ENCODE measurements at places on chromosomes 6 and 20.
A peak's percentile ranks its signal among the peaks of the same experiment; 100 is the strongest.

DNA sequence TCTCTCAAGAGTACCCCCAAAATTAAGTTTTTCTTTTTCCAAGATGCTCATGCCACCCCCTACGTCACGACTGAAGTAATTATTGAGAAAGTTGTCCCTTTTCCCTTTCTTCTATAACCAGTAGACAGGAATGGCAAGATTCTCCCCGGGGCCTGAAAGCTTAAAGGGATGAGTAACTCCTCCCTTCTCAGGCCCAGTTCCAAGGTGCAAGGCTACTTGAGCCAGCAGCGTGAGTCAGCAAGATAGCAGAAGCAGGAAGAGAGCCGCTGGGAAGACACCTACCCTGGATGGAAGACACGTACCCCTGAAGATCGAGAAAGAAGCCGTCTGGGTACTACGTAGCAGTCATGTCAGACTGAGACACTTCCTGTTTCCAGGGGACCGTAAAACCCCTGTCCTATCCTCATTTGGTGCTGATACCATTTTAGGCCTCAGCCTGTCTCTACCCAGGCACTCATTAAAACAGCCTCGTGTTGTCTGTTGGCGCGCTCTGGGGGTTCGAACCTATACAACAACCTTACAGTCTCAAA lies 241.0 kb downstream of the ADGRG6 start:
- peak; percentile 93 for DNase-seq

- no peak for DNase-seq
Observed at GRCh38 chr6:75450903-75451302, 42.7 kb downstream of the FILIP1 start.

GRCh38 chr6:131851049-131851769 lies 43.4 kb downstream of the ENPP1 start:
- no peak for DNase-seq

DNA sequence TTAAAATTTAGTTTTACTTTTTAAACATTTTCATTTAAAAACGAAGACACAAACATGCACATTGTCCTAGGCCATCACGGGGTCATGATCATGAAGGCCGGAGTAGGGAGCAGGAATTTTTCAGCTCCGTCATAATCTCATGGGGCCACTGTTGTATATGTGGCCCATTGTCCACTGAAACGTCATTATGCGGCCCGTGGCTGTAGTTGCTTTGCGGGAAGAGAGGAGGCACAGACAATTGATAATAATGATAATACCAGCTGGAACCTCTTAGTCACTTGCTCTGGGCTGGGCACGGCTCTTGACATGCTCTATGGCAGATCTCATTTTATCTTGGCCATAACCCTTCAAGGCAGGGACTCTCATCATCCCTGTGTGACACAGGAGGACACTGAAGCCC lies 56.5 kb upstream of the FNDC1 start:
- no peak for DNase-seq

- peak; percentile 78 for DNase-seq
Observed at GRCh38 chr20:31811796-31812728, 7.1 kb upstream of the MYLK2 start.

GRCh38 chr6:68473433-68474210 lies 161.5 kb upstream of the ADGRB3 start:
- DNase-seq = no peak

DNA sequence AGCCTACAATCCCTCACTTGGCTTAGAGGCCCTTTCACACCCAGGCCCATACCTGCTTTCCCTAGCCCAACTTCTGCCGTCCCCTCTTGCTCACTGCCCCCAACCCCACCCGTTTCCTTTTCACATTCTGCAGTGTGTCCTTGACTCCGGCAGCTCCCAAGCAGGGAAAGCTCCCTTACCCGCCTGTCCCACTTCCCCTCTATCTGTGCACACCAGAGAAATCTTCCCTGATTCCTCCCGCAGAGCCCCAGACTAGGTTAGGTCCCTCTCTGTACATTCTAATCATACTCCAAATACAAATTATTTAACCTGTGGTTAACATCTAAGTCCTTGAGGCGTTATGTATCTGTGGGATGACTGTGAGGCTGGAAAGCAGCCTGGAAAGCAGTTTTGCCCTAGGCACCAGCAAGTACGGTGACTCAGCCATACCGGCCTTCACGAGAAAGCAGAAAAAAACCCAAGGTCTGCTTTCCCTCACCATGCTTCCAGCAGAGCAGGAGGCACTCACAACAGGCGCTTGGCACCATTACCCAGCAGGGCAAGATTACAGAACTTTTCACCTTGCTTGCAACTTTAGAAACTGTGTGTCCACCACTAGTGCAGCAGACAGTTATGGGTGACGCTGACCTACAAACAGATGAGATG lies 22.3 kb downstream of the ELOVL5 start:
- DNase-seq = peak; percentile 91

DNA sequence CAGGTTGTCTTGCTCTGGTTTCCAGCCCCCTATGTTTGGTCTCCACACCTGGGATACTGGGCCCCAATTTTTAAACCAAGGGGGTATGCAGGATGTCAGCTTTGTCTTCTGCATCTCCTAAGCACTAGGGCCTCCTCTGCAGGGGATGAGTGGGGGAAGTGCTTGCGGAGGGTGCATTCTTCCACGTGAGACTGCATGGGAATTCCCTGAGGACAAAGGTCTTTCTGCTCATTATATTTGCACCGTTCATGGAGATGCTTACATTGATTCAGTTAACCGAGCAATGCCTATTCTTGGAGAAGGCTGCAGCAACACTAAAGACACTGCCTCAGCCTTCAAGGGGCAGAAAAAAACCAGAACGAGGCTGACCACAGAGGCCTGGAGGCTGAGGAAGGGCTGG lies 45.4 kb downstream of the RAB44 start:
- no peak for DNase-seq

DNA sequence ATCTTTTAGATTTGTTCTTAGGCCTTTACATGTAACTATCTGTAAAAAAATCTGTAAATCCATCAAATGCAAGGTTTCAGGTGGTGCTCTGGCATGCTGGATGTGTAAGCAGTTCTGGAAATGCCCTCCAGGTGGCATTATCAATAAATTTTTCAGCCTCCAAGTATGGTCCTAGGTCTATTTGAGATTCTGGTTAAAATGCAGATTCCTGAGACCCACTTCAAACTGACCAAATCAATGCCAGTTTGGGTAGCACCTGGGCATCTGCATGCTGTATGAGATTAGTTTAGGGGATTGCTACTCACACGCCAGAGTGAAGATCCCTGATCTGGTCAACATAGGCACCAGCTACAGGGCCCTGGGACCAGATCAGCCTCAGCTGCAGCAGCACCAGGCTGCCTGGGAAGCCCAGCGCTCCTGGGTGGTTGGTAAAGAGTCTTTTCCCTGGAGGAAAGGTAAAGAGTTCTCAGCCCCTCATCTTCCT lies 507.3 kb upstream of the CITED2 start:
- DNase-seq = peak; percentile 55

DNA sequence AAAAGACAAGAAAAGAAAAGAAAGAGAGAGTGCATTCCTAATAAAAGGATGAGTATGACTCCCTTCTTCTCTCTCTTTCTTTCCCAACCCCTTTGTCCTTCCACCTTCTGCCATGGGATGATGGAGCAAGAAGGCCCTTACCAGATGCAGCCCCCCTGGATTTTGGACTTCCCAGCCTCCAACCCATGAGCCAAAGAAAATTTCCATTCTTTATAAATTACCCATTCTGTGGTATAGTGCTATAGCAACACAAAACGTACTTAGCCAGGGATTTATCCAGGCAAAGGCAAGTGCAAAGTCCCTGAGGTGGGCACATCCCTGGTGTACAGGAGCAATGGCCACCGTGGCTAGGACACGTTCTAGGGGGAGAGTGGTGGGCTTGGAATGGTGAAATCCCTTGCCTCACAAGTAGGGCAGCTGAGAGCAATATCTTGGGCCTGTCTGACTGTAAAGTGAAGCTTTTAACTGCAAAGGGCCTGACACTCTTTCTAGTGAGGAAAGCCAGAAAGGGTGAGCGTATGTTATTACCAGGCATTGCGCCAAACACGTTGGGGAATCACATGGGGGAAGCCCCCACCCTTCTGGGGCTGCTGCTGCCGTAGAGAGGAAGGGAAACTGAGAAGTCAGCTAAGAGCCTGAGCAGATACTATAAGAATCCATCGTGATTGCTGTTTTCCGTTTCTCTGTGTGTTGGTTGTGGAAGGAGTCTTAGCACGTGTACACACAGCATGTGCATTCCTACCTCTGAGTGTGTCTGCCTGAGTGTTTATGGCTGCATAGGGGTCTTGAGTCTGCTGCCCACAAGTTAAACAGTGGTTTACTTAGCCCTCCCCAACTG lies 50.7 kb upstream of the SIRPA start:
- peak; percentile 40 for DNase-seq

- DNase-seq = peak; percentile 17
Observed at GRCh38 chr20:36631646-36632045, 14.3 kb downstream of the SLA2 start.

DNA sequence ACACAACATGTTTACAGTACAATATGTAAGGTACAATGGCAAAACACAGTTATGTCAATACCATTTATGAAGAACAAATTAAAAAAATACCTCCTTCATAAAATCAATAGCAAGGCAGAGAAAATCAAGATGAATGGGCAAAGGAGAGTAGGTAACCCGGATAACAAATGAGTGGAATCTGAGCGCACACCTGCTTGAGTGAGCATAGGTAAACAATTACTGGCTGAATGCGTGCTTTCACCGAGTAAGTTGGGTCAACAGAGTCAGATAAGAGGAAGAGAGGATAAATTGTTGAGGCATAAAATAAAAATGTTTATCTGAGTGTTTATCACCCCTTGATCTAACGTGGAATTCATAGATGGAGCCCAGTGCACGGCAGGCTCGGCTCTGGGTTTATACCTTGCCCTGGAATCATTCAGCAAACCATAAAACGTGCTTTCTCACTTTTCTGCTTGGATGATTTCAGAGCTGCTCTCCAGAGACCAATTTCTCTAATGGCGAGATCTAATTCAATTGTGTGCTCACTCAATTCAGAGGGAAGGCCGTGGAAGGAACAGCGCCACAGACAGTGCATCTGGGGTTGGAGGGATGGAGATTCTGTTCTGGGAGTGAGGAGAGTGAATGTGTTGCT lies 224.8 kb upstream of the MAP3K7 start:
- DNase-seq = no peak

DNA sequence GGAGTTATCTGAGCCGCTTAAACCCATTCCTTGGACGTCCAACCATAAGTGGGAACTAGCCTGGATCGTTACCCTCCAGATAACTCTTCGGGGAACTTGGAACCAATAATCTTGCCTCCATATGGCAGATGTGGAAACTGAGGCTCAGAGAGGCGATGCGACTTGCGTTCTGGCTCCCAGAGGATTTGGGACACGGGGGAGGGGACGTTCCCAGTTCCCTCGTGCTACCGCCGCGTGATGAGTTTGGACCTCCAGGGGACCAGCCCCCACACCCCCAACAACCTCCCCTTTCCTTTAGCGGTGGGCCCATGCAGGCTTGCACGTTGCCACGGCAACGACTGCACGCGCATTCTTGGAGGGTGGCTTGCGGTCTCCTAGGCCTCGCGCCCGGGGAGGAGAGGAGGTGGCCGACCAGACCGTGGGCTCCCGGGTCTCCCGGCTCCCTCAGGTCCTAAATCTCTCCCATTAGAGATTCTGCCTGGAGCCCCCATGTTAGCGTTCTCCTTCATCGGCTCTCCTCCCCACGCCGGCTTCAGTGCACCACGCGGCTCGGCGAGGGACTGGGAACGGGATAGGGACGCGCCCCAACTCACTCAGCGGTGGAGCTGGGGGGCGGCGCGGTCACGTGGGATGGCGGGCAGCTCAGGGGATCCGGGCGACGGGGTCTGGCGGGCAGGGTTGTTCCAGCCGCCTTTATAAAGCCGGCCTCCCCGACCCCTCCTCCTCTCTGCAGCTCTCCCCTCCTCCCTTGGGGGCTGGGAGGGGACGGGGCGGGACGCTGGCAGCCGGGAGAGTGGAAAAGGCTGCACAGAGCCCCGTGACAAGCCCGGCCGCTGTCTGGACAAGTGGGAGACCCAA lies at the start of gene PLTP:
PLTP (minus strand) TSS at position 670 of the 858 bp plus-strand sequence. CDS start 703 bp downstream, outside the sequence.
- peak; percentile 42 for DNase-seq

GRCh38 chr20:60192326-60192725 lies 234.1 kb downstream of the CDH26 start:
- no peak for DNase-seq

- DNase-seq = peak; percentile 16
Observed at GRCh38 chr20:11844691-11845090, 73.0 kb upstream of the BTBD3 start.

- DNase-seq = no peak
Observed at GRCh38 chr6:143432588-143432987, 17.9 kb downstream of the ADAT2 start.

DNA sequence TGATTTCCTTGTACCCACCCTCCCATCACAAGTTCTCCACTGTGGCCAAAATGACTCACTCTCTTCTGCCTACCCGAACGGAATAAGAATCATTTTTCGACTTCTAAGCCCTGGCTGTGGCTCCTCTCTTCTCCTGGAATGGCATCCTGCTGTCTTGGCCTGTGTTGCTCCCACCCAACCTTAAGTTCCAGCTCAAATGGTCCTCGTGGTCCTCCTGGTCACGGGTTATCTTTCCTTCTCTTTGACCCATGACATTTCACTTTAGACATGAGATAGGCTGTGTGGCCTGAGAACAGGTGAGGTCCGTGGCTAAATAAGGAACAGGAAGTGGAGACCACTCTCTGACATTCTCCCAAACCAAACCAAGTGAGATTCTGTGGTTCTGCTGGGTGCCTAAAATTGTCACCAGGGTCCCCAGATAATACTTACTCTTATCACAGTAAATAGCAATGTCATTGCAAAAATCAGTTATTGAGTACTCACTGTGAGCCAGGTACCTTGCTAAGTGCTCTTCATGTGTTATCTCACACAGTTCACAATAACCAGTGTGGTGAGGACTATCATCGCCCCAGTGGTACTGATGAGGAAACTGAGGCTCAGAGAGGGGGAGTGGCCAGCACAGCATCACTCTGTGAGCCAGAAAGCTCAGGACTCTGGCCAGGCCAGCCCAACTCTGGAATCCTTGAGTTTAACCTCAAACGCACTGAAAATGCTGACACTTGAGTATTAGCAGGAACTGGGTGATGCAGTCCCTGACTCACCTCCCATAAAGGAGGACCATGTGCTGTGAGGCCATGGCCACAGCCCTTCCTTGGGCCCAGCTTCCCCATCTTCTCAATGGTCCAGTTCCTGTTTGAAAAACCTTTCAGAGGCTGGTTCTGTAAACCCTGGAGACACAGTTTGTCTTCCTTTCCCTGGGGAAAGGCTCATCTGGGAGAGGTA lies 74.8 kb upstream of the SIRPA start:
- peak; percentile 83 for DNase-seq

DNA sequence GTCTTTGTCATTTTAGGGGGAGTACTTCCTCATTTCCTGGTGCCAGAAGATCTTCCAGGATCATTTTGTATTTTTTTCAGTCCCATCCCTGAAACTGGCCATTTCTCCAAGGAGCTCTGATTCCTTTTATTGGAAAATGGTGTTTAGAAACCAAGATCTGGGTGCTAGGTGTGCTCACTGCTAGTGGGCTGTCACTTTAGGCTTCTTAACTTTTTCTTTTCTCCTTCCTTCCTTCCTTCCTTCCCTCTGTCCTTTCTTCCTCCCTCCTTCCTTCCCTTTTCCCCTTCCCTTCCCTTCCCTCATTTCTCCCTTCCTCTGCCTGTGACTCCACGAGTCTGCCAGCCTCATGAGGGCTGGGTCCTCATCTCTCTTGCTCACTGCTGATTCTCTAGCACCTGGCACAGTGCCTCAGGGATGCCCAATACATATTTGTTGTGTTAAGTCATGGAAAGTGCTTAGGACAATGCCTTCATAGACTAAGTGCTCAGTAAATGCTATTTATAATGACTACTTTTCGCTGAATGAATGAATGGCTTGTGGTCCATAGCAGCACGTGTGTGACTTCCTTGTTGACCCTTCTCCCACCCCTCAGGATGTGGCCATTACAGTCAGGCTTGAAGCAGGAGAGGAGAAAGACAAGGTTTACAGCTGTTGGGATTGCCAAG lies 36.9 kb downstream of the APCDD1L start:
- DNase-seq = no peak

- no peak for DNase-seq
Observed at GRCh38 chr20:40462566-40462965, 226.5 kb downstream of the MAFB start.
